ENCODE measurements at places on chromosomes 2 and 18. TPM values are rescaled to one million over a fixed set of nuclear protein-coding genes. Genes with fewer than 3 reads are reported as not detected.

DNA sequence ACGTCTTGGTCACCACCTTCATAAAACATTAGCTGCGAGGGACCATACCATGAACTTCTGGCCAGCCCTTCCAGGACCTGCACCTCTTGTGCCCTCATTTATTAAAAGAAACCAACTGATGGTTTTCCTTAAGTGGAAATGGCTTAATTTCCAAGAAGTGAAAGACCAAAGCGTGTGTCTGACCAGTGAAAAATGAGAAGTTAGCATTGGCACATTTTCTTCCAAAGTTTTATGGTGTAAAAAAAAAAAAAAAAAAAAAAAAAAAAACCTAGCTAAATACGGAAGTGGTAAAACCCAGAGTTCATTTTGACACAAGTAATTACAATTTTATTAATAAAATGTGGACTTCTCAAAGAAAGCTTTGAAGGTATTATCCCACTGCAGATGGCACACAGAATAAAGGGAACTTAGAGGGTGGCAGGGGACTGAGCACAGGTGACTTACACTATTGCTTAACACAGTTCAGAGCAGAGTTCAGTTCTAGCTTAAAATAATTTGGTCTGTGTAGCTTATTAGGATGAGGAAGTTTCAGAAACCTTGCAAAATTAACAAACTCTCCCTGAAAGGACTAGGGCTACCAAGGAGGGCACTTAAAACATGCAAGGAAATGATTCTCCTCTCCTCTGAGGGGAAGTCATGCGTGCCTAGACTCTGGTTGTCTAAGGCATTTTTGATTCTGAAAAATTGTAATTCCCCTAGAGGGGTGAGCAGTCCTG lies 42.2 kb upstream of the EPG5 start:
- no peak for DNase-seq

DNA sequence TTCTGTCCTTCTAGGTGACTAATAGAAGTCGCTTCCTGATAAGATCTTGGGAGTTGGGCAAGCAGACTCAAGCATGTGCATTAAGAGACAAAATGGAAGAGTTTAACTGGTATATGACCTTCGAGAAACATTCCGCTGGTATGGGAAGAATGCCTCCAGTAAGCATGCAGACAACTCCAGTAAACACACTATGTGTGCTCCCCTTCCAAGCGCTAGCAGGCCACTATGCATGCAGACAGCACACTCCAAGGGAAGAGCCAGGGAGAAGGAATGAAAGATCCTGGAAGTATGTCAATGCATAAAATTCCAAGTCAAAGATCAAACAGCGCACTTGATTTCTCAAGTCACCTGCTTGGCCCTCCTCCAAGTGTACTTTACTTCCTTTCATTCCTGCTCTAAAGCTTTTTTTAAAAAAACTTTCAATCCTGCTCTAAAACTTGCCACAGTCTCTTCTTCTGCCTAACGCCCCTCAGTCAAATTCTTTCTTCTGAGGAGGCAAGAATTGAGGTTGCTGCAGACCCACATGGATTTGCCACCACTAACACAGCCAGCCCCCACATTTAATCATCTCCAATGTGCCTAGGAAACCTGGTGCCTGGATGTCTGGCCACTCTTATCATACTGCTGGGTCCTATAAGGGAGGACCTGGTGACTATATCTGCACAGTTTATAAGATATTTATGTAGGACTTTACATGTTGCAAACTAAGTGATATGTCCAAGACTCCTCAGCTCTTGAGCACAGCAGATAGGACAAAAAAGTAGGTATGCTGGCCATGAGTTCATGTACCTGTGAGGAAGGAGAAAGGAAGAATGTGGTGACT lies 239.8 kb downstream of the PDE11A start:
- DNase-seq, result no peak

Gene NYAP2
- total RNA-seq, result 0.30 TPM

Gene PJVK
- total RNA-seq, result 5.9 TPM

DNA sequence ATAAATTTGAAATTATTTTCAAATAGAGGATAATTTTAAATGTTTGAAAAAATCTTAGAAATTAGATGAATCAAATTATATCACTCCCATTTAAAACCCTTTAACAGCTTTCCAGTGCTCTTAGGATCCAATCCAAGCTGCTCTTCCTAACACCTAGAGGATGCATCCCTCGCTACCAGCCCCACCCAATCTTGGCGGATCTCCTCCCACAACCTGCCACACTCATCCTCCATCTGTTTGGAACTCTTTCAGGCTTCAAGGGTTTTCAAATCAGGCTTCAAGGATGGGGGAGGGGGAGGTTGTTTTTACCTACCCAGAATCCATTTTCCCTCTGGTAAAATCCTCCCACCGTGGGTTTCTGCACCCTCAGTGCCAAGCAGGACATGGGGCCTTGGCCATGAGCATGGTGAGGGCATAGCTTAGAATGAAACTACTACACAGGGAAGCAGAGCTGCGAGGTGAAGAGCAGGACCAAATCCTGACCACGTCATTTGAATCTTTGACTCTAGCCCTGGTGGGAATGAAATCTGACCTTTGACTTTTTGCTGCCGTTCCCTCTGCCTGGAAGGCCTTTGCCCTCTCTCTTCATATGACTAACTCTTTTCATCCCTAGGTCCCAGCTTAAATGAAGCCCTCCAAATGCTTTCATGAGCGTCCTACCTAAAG lies 113.0 kb upstream of the MAPRE2 start:
- DNase-seq, result no peak

All from skin of body (tissue), 3 donors.